Karpas-422 (cell line): ENCODE measurements at places on chromosomes 2 and 18.
A peak's percentile ranks its signal among the peaks of the same experiment; 100 is the strongest.

DNA sequence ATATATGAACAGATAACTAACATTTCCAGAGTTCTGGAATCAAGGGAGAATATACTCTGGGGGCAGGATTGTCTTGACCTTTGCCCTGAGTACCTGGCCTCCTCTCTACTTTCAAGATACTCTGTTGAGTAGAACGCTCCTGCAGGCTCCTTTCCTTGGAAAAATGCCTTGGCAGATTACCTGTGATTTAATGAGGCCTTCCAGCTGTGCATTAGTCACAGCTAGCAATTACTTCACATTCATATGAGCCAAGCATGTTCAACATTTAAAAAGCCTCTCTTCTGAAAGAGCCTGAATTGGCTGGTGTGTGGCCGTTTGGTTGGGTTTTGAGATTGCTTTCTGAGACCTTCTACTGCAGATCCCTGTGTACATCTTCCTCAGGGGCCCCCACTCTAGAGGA, 142.2 kb downstream of the PLCL1 start:
- no peak for DNase-seq

- no peak for DNase-seq
Measured at GRCh38 chr2:30177956-30178355, 31.1 kb downstream of the YPEL5 start.

DNA sequence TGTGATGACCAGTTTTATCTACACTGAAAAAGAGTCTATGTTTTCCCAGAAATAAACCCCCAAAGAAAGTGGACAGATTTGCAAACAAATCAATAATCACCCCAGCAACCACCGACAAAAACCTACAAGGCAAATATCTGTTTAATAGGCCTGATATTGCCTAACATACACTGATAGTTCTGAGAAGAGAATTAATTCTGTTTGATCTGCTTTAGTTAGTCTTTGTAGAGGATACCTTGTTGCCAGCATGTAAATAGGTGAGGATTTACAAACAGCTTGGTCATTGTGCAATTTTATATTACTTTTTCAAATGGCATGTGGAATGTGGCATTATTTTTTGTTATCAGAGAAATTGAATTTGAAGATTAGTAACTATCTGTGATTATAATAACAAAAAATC, 86.5 kb downstream of the DCC start:
- no peak for DNase-seq

DNA sequence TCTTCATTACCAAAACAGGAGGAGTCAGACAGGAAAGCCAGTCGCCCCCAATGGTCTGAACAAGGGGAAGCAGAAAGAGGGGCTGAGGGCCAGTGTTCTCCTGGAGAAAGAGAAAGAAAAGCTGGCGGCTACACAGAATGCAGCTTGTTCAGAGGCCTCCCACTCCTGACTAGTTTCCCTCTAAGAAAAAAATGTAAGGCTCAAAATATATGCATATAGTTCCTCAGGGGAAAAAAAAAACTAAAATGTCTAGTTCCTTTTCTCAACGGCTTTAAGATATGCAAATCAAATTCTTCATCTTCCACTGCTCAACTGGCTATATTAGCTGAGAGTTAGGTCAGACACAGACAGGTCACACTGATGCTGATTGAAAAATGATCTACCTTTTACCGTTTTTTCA, 18.6 kb downstream of the MBOAT2 start:
- peak; percentile 76 for DNase-seq

GRCh38 chr2:201790291-201790690, 9.6 kb upstream of the ALS2 start:
- DNase-seq: no peak

GRCh38 chr2:9030841-9031240, 27.4 kb upstream of the MBOAT2 start:
- no peak for DNase-seq
